Activated CD4-positive, alpha-beta memory T cell treated with anti-CD3 and anti-CD28 coated beads, Interleukin-2, amount 10 ng/mL, durations not matched to agents 7 days and 5 days (primary cell): ENCODE measurements at places on chromosomes 11 and 22. TPM values are rescaled to one million over a fixed set of nuclear protein-coding genes. Genes with fewer than 3 reads are reported as not detected.

FIBIN gene
- not detected for total RNA-seq

ACP2 gene
- 27.1 TPM for total RNA-seq

OLFML1 gene
- not detected for total RNA-seq

LRRC74B gene
- total RNA-seq = not detected

CDON gene
- 1.7 TPM for total RNA-seq

DDB1 gene
- total RNA-seq = 166 TPM

CHRNA10 gene
- 1.6 TPM for total RNA-seq

JAM3 gene
- total RNA-seq = 4.5 TPM

ME3 gene
- total RNA-seq = 0.93 TPM

MS4A12 gene
- total RNA-seq = not detected

RSF1 gene
- total RNA-seq = 62.5 TPM

FUT4 gene
- total RNA-seq = 6.1 TPM

RIN1 gene
- 0.73 TPM for total RNA-seq

CRYAB gene
- not detected for total RNA-seq

CST6 gene
- 0.30 TPM for total RNA-seq

C11orf97 gene
- not detected for total RNA-seq

MYOD1 gene
- total RNA-seq = not detected

EFCAB6 gene
- total RNA-seq = not detected

GPHA2 gene
- total RNA-seq = not detected

ZNF70 gene
- 1.8 TPM for total RNA-seq

DEPDC5 gene
- 33.7 TPM for total RNA-seq

NAALADL1 gene
- 13.6 TPM for total RNA-seq

SLC22A25 gene
- not detected for total RNA-seq

GAS2 gene
- 1.2 TPM for total RNA-seq

CHST1 gene
- total RNA-seq = not detected

RIC3 gene
- total RNA-seq = 4.8 TPM

ANO1 gene
- total RNA-seq = not detected

CARNS1 gene
- total RNA-seq = 1.1 TPM
